ENCODE measurements at places on chromosomes 5 and 9.
A peak's percentile ranks its signal among the peaks of the same experiment; 100 is the strongest.

- DNase-seq = no peak
Measured at GRCh38 chr9:89342213-89342612, 23.9 kb downstream of the SECISBP2 start.

DNA sequence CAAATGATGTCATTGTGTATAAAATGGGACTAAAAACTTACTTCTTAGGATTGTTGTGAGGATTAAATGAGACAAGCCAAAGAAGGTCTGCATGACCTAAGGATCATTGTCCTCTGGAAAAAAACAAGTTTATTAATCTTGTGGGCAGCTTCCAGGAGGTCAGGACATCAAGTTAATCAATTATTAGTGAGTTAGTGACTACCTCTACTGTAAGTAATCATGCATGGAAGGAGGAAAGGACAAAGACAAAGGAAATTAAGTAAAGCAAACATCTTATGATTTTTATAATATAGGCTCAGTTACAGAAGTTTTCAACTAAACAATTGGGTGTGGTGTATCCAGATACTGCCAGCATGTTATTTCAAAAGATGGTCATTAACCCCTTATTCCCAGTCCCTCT lies 129.3 kb upstream of the TUT7 start:
- DNase-seq = no peak

DNA sequence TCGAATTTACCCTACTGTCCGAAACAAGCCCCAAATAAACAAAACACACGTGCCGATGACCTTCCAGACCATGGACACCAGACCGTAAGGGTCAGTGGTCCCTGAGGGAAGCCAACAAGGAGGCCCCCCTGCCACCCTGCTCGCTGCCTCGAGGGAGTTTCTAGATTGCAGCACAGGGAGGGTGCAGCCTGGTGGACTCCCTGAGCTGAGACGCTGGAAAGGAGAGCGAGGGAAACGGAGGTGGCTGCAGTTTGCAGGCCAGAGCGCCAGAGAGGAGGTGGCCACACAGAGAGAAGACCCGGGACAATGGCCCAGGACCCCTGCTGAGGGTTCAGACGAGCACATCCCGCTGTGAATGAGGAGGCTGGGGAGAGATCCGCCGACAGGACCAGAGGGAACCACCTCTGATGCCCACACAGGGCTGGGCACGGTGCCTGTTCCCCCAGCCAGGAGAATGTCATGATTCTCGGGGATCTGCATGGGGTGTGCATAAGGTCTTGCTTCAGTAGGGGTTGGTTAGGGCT lies 48.9 kb downstream of the SLC6A3 start:
- DNase-seq = no peak

DNA sequence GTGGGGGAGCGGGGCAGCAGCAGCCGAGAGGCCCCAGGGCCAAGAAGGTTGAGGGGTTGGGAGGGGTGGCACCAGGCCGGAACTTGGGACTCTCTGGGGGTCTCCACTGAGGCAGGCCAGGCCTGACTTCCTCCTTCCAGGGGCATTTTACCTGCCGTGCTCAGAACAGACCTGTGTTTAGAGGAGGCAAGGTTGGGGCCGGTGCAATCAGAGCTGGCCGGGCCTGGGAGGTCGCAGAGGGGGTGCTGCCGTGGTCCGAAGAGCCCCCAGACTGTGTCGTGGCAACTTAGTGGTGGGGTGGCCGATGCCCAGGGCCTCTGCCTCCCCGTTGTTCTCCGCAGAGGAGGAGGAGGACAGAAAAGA lies 21.8 kb downstream of the GLT6D1 start:
- DNase-seq = no peak

- DNase-seq = no peak
Measured at GRCh38 chr5:7754997-7755596, 95.8 kb downstream of the CFAP90 start.

DNA sequence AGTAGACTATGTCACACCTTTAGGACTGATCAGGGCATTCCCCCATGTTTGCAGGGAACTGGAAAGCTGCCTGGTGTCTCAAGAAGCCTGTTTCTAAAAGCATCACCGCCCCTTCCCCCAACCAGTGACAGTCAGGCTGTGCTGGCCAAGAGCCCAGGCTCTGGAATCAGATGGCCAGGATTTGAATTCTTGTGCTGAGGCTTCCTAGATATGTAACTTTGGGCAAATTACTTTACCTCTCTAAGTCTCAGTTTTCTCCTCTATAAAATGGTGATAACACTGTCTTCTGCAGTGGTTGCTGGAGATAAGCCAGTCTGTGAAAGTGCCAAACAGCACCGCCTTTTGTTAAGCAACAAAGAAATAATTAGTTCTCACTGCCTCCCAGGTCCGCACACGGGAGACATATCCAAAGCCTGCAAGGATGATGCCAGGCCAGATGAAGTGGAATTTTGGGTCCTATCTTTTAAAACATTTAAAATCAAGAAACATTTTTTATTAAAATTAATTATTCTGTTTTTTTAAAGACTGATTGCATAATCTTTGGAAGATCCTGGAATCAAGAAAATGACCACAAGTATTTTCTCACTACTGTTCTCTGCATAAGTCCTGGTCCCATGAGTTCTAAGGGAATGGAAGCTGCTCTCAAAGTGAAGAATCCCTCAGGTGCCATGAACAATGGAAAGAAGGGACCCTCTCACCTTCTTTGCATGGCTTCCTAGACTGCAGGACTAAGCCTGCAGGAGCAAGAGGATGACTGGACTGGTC lies 13.9 kb downstream of the SLC31A2 start:
- DNase-seq = peak; percentile 65

DNA sequence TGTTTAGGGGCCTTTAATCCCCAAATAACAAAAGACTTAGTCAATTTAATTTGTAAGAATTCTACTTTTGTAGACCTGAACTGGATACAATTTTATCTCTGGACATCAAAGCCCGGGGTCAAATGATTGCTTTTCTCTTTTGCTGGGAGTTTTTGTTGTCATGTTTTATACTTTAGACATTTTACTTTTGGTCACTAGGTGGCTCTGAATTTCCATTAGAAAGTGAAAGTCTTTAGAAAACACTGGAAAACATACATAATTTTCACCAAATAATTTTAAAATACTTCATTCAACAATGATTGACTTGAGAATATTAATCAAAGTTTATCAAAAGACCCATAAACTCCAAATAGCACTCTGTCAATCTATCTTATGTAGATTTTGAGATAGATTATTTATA lies 2.8 kb upstream of the PCA3 start:
- no peak for DNase-seq

GRCh38 chr9:104868303-104868686 lies 59.7 kb downstream of the ABCA1 start:
- DNase-seq = no peak

DNA sequence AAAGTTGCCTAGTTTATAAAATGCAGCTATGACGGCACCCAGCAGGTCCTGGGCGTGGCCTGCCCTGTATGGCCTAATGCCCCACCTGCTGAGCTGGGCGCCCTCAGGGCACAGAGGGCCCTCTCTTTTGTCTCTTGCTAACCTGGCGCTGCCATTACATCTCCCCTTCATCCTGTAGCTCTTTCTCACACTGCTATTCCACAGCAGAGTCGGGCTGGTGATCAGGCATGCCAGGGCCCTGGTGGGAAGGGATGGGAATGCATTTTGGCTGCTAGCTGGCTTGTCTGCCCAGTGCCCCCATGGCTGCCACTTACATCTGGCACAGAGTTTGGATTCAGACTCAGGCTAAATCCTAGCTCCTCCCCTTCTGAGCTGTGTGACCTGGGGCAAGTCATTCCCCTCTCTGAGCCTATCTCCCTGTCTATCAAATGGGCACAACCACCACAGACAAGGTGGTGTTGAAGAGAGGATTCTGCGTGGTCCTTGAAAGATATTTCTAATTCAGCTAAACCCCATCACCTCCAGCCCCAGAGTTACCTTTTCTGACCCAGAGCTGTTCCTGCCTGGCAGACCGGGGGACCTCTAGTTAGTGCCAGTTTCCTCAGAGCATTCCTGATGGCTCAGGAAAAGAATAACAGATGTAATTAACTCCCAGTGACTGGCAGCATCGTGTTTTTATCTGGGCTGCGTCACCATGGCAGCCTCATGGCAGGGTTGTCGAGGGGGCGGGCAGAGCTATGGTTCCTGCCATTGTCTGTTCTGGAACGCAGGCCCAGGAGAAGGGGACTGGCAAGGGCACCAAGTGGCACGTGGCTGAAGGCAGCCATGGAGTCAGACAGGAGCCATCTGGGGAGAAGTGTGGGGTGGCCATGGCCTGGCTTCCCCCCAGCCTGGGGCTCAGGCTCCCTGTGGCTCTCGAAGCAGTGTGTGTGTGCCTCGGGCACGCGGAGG lies 6.3 kb downstream of the PRR7 start:
- no peak for DNase-seq

DNA sequence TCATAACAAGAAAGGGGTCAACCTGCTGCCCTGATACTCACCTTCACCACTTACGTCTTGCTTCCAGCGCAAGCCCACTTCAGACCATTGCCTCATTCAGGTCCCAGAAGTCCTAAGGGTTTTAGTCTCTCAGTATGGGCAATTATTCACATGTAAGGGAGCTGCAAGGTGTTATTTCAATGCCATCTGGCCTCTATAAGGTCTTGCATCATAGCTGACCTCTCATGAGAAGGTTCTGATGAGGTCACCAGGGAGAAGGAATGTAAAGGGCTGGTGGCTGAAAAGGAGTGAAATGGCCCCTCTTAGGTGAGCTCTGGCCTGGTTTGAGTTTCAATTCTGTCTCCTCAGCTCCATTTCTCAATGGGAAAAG lies 1.5 kb upstream of the MARCHF3 start:
- no peak for DNase-seq

DNA sequence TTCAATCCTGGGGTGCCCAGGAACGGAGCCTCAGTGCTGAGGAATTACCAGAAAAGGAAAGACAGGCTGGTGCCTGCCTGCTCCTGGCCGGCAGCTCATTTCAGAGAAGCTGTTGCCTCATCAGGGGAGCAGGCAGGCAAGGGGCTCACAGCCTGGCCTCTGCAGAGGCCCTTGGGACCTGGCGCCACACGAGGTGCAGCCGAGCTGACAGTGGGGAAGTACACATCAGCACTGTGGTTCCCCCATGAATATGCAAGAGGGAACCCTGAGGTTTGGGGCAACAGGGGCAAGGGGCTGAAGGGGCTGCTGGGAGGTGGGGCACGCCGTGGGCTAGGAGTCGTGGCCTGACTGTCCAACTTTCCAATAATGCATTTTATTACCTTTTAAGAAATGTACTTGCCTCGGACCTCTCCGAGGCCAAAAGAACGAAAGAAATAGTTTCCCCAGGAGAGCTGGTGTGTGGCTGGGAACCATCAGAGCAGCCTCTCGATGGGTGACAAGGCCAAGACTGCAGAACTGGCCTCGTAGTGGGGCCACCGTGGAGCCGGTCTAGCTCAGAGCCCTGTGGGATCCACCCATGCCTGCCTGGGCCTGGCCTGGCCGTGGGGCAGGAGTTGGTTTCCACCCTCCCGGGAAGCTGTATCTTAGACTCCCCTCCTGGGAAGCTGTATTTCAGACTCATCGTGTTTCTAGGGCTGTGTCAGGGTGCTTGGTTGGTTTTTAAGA lies 198.6 kb downstream of the PAX5 start:
- no peak for DNase-seq

DNA sequence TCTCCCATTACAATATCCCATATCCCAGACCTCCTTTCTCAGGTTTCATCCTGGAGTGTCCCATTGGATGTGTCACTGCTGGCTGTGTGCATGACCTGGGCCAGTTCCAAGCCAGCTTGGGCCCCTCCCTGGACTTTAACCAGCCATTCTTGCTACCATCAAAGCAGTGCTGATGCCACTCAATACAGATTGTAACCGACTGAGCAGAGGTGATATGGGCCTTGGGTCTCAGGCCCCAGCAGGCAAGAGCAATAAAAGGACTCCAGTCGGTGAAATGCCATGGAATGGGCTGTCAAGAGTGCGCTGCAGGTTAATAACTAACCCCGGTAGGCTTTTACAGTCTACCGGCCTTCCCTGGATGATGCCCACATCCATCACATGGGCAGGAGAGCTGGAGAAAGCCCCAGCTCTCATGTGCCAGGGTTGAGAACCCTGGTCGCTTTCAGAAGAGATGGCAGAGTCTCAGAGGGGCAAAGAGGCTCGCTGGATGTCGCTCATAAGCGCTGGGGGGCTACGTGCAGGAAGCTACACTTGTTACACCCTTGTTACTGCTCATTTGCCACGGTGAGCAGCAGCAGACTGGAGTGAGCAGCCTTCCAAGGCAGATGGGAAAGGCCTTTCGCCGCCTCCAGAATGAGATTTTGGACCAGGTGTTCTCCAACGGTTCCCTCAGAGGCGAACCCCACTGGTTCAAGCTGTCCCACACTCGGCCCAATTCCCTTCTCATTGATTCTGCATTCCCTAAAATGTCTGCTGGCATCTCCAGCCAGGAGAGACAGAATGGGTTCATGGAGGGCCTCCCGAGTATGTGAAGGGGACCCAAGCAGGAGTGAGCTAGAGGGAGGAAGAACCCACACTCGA lies 13.2 kb downstream of the EPB41L4B start:
- no peak for DNase-seq

DNA sequence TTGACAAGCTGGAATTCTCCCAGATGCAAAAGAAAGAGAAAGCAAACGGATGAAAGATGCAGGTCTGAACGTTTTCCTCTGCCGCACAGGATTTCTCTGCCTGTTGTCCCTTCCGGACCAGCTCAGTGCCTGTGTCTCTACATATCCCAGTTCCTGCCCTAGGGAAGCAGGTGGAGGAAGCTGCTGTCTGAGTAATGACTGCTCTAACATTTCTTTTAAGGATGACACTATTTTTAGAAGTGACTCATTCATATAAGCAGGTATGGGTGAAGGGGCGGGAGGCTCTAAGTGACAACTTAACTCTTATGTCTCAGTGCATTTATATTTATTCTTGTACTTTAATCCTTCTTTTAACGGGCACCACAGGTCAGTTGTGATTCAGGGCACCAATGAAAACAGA lies 128.8 kb downstream of the SLC24A2 start:
- DNase-seq = no peak

DNA sequence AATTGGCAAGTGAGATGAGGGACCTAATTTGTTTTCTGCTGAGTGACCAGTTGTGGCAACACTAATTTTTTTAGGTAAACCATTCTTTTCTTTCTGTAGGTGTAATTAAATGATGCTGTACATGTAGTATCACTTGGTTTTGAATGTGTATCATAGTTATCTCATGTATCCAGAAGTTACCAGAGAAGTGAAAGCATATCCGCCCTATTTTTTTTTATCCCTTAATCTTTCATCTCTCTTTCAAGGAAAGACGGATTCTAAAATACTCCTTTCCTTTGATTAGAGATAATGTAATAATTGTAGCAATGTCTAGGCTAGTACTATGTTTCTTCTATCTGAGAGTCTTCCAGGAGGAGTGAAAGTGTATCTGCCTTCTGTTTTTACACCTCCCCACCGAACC lies 7.1 kb downstream of the KDM3B start:
- no peak for DNase-seq

- no peak for DNase-seq
Measured at GRCh38 chr5:82422751-82423181, 144.6 kb upstream of the RPS23 start.

GRCh38 chr5:179198825-179199224 lies 138.7 kb downstream of the ZNF354C start:
- no peak for DNase-seq

- no peak for DNase-seq
Measured at GRCh38 chr5:102048940-102049339, 247.1 kb downstream of the SLCO4C1 start.

Data from LNCaP clone FGC (cell line).